Breast epithelium (tissue), 4 donors: ENCODE measurements at places on chromosomes 5 and 9. TPM values are rescaled to one million over a fixed set of nuclear protein-coding genes. Genes with fewer than 3 reads are reported as not detected.

Gene INSL4
- total RNA-seq: not detected

- DNase-seq: no peak
- no peak overlapping the region for H3K27ac ChIP-seq
- no peak overlapping the region for H3K4me3 ChIP-seq
- no peaks in the 10 kb centered on the region for H3K27me3 ChIP-seq
Observed at GRCh38 chr5:133259199-133259997, 207.6 kb downstream of the HSPA4 start.

- H3K27ac ChIP-seq: no peak overlapping the region
- no peaks in the 10 kb centered on the region for H3K4me1 ChIP-seq
- no peaks in the 10 kb centered on the region for H3K36me3 ChIP-seq
- H3K27me3 ChIP-seq: no peaks in the 10 kb centered on the region
- no peak for DNase-seq
Observed at GRCh38 chr5:135710045-135710675, 124.3 kb upstream of the SLC25A48 start.

Gene TMEM174
- total RNA-seq: not detected

DNA sequence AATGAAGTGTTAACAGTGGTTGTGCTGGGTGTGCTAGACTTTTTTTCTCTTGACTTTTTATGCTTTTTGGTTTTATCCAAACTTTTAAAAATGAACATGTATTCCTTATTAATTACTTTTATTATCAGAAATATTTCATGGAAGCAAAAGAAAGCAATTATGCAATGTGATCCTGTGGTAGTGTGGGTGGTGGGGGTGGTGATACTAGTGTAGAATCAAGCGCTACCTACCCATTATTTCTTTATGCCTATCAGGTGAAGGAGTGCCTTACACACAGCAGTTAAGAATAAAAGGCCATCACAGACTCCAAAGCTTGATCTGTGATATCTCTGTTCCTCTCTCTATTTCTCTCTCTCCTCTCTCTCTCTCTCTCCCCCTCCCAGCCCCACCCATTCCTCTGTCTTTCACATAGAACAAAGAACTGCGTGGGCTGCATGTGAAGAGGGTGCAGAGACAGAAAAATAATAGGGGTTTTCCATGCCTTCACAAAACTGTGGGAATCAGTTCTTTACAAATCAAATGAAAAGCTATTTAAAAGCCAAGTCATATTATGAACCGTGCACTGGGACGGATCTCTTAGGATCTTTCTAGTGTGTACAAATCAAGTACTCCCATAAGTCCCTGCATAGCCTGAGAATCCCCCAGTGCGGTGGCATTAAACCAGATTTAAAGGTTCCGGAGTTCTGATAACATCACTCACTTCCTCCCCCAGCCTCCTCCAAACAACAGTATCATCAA, 351.2 kb downstream of the RAB3C start:
- DNase-seq: no peak
- no peaks in the 10 kb centered on the region for H3K4me1 ChIP-seq
- no peaks in the 10 kb centered on the region for H3K27me3 ChIP-seq
- H3K36me3 ChIP-seq: no peaks in the 10 kb centered on the region
- no peak overlapping the region for H3K27ac ChIP-seq

Gene LHFPL2
- 61.8 TPM for total RNA-seq

GRCh38 chr9:124697326-124698200, 73.5 kb downstream of the NR6A1 start:
- H3K4me3 ChIP-seq: no peak overlapping the region
- no peak overlapping the region for H3K27ac ChIP-seq
- H3K27me3 ChIP-seq: no peaks in the 10 kb centered on the region
- DNase-seq: no peak
- no peaks in the 10 kb centered on the region for H3K4me1 ChIP-seq

- no peaks in the 10 kb centered on the region for H3K27me3 ChIP-seq
- H3K4me3 ChIP-seq: no peak overlapping the region
Observed at GRCh38 chr5:134355681-134356080, 11.3 kb downstream of the CDKL3 start.

DNA sequence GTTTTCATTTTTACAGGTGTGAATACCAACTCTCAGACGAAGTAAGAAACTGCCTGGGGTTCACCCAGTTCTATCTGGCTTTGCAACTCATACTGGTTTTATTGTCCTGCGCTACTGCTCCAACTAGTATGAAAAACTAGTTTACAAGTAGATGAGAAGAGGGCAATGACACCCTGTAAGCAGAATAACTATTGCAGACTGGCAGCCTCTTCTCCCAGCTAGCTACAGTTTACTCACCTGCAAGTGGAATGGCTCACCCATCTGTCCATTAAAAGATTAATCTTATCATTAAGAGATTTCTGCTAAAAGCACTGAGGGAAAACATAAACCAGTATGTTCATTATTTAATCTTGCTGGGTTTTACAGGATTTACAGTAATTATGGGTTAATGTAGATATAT, 113.4 kb downstream of the FRMD3 start:
- H3K36me3 ChIP-seq: no peaks in the 10 kb centered on the region
- H3K4me3 ChIP-seq: no peak overlapping the region
- H3K27me3 ChIP-seq: no peaks in the 10 kb centered on the region
- no peaks in the 10 kb centered on the region for H3K4me1 ChIP-seq
- no peak overlapping the region for H3K27ac ChIP-seq
- no peak for DNase-seq

DNA sequence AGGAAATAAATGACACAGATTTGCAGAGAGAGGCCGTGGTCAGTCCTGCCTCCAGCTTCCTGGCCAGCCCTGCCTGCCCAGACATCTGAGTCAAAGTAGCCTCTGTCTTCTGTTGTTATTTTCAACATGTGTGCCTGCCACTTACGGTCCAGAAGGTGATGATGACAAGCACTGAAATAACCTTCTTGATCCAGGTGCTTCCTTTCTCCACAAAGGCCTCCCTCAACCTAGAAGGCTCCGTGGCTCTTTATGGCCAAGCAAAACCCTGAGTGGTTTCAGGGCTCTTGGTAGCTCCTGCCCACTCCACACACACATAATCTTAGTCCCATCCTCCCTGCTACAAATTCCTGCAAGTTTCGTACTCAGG, 34.1 kb upstream of the SLC6A19 start:
- no peaks in the 10 kb centered on the region for H3K27me3 ChIP-seq
- H3K36me3 ChIP-seq: no peaks in the 10 kb centered on the region
- no peak overlapping the region for H3K27ac ChIP-seq
- no peak for DNase-seq

GRCh38 chr9:32665101-32665500, 29.6 kb upstream of the TAF1L start:
- no peak for DNase-seq
- H3K4me1 ChIP-seq: no peaks in the 10 kb centered on the region
- no peak overlapping the region for H3K4me3 ChIP-seq
- no peaks in the 10 kb centered on the region for H3K27me3 ChIP-seq
